CD8-positive, alpha-beta T cell (primary cell): ENCODE measurements at places on chromosomes 6 and 20.

- no peak for DNase-seq
Measured at GRCh38 chr6:166515072-166515810, 71.2 kb downstream of the RAMACL start.

DNA sequence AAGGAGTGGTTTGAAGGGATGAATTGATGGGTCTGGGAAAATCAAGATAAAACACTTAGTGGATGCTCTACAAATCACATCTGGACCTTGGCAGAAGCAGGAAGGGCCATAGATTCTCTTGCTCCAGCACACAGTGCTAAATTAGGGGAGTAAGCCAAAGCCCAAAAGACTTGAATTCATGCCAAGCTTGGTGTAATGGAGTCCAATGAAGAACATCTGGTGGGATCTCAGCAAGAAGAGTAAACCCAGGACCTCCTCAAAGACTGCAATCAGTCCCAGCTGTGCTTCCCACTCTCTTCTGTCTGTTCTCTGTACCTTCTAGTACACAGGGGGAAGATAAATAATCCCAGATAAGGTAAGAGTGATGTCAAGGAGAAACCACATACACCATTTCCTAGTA is 683.4 kb downstream of the RNF144B start:
- DNase-seq: no peak

GRCh38 chr6:20286968-20287565 is 74.8 kb upstream of the MBOAT1 start:
- no peak for DNase-seq

GRCh38 chr6:28269492-28269891 is 2.5 kb downstream of the ZSCAN26 start:
- DNase-seq: no peak

- no peak for DNase-seq
Measured at GRCh38 chr6:15230827-15231226, 15.0 kb upstream of the JARID2 start.

GRCh38 chr6:131331151-131331550 is 195.9 kb downstream of the AKAP7 start:
- DNase-seq: no peak

DNA sequence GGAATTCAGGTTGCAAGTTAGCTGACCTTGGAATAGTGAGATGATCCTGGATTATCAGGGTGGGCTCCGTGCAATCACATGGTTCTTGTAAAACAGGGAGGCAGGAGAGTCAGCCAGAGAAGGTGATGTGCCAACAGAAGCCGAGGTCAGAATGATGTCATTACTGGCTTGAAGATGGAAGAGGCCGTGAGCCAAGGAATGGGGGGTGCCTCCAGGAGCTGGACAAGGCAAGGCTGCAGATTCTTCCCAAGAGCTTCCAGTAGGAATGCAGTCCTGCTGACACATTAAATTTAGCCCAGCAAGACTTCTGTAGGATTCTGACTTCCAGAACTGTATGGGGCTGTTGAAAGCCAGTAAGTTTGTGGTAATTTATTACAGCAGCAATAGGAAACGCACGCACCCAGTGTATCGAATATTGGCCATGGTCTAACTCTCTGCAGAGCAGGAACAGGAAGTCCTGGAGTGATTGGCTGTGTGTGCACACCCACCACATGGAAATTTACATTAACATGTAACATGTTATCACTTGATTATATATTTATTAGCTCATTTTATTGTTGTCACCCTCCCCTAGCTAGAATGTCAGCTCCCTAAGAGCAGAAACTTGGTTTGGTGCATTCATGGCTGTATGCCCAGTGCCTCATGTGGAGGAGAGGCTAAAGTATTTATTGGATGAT is 19.1 kb downstream of the SLC24A3 start:
- no peak for DNase-seq

GRCh38 chr20:45039475-45039820 is 61.5 kb downstream of the KCNS1 start:
- DNase-seq: no peak

DNA sequence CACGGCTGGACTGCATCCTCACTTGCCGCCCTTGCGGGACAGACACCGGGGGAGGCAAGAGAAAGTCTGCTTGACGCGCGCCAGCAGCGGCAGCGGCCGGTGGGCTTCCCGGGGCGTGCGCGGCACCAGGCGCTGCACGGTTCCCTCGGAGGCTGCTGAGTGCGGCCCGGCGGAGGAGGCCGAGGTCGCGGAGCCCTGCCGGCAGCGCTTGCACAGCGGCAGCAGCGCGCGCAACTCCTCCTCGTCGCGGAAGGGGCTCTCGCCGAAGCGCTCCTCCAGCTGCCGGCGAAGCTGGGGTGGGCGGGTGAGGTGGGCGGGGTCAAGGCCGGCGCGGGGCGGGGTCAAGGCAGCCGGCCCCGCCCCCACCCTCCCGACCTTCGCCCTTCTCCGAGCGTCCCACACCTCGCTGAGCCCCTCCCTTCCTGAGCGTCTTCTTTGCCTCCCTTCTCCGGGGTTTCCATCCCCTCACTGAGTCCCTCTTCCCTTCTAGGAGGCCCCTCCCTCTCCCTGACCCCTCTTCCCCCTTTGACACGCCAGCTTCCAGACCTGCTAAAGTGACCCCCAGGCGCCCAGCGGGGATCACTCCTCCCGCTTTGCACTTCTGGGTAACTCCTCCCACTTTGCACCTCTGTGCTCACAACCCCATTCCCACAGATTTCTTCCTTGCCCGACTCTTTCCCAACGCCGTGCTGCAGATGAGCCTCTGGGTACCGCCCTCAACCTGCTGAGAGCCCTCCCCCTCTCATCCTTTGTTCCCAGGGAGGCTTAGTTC is 8.8 kb downstream of the DUSP15 start:
- DNase-seq: peak; percentile 70

- no peak for DNase-seq
Measured at GRCh38 chr6:43061861-43062260, 2.4 kb downstream of the KLC4 start.

GRCh38 chr6:16711546-16712254 is 49.6 kb downstream of the ATXN1 start:
- peak; percentile 52 for DNase-seq

DNA sequence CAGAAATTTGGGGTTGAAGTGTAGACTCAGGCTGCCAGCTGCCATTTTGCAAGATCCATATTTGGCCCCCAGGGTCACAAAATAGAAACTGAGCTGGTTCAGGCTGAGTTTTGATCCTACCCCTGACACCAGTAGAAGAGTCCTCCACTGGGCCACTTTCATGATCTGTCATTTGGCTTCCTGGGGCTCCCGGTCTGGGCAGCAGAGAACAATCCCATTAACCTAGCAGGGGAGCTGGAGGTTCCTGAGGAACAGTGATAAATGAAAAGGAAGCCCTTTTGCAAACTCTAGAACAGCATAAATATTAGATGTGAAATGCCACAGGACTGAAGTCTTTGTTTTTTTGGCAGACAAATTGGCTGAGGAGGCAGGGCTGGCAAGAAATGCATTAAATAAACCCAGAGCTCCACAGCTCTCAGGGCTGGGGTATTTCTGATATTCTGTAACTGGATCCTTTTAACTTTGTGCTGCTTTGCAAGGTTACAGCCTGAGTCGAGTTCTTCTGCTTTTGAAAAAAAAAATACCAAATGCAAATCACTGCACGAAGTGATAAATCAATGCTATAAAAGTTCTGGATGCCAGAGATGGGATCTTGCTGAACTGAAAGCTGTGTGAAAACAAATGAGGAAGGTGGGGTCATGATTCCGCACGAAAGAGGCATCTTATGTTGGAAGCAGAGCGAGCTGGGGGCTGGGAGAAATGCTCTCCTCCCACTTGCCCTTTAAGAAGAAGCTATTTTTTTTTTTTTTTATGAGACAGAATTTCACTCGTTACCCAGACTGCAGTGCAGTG is 64.4 kb downstream of the SULF2 start:
- no peak for DNase-seq

DNA sequence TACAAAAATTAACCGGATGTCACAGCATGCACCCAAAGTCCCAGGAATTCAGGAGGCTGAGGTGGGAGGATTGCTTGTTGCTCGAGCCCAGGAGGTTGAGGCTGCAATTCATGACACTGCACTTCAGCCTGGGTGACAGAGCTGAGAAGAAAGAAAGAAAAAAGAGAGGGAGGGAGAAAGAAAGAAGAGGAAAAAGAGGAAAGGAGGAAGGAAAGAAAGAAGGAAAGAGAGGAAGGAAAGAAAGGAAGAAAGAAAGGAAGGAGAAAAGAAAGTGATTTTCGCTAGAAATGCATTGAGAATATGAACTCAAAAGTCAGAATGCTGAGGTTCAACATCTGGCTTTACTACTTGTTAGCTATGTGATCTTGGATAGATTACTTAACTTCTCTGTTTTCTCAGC is 6.6 kb downstream of the SENP6 start:
- DNase-seq: no peak

GRCh38 chr6:26029570-26029856 is 57.7 kb upstream of the HFE start:
- DNase-seq: no peak

DNA sequence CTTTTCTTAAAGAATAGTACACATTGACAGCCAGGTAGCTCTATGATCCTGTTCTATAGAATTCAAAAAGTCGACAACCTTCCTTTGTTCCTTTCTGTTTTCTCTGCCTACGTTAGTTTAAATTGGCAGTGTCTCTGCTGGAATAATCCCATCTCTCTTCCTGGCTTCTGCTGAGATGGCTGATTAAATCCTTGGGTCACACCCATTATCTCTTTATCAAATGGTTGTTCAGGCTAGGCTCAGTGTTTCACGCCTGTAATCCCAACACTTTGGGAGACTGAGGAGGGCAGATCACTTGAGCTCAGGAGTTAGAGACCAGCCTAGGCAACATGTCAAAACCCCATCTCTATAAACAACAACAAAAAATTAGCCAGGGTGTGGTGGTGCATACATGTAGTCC is 44.4 kb downstream of the HFE start:
- DNase-seq: no peak

- DNase-seq: no peak
Measured at GRCh38 chr20:17939622-17940223, 28.9 kb downstream of the SNX5 start.

DNA sequence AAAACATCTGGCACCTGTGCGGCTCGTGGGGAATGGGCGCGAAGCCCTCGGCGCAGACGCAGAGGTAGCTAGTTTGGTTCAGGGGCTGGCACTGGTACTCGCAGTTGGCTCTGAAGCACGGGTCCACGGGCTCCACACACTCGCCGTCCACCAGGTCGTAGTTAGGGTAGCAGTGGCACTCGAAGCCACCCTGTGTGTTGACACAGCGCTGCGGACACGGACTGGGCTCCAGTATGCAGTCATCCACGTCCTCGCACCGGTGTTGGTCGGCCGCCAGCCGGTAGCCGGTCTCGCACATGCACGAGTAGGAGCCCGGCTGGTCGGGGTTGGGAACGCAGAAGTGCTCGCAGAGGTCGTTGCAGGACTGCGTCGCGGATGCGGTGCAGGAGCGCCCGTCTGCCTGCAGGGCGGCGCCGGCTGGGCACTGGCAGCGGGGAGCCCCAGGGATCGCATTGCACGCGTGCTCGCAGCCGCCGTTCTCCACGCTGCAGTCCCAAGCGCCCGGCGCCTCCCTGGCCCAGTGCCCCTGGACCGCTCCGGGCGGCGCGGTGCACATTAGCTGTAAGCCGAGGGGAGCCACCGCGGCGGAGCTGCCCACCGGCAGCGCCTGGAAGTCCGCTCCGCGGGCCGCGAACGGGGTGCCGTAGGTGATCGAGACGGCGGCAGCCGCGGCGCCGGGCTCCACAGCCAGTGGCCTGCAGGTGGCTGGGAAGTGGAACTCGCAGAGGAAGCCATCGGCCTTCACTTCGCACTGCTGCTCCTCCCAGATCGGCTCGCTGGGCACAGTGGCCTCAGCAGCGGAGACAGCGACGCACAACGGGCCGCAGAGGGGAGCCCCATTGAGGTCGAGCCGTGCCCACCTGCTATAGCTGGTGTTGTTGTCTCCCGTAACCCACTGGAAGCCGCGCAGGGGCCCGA is 930 bp downstream of the THBD start:
- DNase-seq: no peak

GRCh38 chr20:14148042-14148441 is 152.7 kb downstream of the MACROD2 start:
- no peak for DNase-seq

DNA sequence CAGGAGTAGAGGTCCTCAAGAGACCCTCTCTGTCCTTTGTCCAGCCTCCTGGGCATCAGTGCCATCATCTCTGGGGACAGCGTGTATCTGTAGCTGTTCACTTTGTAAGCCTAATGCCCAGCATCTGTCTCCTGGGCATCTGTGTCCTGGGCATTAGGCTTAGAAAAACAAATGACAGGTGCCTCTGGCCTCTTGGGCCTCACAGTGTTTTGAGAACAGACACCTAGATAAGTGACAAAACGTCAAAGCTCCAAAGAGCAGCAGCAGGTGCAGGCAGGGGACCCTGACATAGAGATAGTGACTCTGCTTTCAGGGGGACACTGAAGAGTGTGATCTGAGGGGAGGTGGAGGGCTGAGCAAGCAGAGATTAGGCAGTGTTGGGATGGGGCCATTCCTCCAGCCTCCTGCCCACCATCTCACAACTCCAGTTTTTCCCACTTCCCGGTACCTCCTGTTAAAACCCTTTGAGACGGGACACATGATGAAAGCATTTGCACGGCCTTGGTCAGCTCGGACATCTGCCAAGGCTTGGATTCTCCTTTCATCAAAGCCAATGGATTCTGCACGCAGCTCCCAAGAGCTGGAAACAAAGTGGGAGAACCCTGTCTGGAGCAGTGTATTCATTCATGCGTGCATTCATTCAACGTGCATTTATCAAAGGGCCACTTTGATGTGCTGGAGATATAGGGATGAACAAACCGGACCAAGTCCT is 55.5 kb upstream of the CD93 start:
- no peak for DNase-seq

- no peak for DNase-seq
Measured at GRCh38 chr20:6811262-6812035, 44.0 kb downstream of the BMP2 start.

DNA sequence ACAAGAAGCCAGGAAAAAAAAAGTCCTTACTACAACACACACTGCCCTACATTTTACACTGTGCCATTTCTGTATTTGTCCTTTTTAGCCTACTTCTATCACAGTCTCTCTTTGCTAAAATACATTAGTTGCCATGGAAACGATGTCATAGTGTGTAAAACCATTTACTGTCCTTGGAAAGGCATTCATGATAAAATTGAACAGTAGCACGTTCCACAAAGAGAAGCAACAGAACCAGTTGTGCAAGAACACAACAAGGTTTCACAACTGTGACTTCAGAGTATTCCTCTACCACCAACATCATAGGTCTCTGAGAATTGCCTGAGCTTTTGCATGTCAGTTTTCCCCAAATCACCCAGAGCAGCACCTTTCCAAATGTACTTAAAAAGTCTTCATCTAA is 20.5 kb downstream of the FYN start:
- peak; percentile 50 for DNase-seq

GRCh38 chr6:170062209-170062914 is 228.5 kb downstream of the DLL1 start:
- no peak for DNase-seq

GRCh38 chr6:158849899-158850806 is 31.0 kb upstream of the EZR start:
- peak; percentile 64 for DNase-seq

- DNase-seq: peak; percentile 51
Measured at GRCh38 chr6:31898383-31899011, 999 bp upstream of the EHMT2 start.

DNA sequence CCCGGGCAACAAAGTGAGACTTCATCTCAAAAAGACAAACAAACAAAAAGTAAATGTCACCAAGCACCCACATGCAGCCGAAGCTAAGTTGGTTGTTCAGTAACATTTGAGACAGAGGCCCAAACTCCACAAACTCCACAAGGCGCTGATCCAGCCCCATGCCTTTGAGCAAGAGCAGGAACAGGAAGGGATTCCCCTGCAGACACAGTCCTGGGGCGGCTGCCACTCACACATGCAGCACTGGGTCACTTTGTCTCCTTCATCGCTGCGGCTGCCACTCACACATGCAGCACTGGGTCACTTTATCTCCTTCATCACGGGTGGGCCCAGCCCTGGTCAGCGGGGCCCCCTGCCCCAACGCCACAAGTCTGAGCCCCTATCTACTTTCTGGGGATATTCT is 246.9 kb upstream of the RREB1 start:
- DNase-seq: no peak
